T-cell (primary cell): ENCODE measurements at places on chromosomes 2 and 18. TPM values are rescaled to one million over a fixed set of nuclear protein-coding genes. Genes with fewer than 3 reads are reported as not detected.

GRCh38 chr2:67186871-67187270 is 210.3 kb upstream of the ETAA1 start:
- no peaks in the 10 kb centered on the region for H3K27me3 ChIP-seq
- H3K27ac ChIP-seq: no peak overlapping the region
- DNase-seq: no peak

DNA sequence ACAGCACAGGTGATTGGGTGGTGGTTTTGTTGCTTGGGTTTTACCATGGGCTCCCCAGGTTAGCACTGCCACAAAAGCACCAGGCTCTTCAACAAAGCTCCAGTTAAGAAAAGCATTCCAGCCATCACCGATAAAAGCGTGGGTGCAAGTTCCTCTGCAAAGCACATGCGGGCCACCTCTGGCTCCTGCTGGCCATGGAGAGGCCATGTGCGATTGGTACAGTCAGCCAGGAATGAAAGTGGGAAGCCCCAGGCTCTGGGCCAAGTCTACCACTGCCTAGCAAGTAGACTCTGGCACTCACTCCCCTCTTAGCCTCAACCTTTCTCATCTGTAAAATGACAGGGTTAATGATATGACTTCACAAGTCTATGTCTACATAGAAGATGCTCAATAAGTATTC is 36.0 kb downstream of the BCL11A start:
- H3K4me1 ChIP-seq: peaks cover 11% of the 10 kb centered on the region
- peaks cover 4% of the 10 kb centered on the region for H3K36me3 ChIP-seq
- H3K27ac ChIP-seq: no peak overlapping the region
- H3K27me3 ChIP-seq: no peaks in the 10 kb centered on the region
- no peak overlapping the region for H3K4me3 ChIP-seq

GRCh38 chr2:124402274-124402673 is 377.2 kb downstream of the CNTNAP5 start:
- no peaks in the 10 kb centered on the region for H3K36me3 ChIP-seq
- DNase-seq: no peak
- H3K4me3 ChIP-seq: no peak overlapping the region
- H3K27me3 ChIP-seq: no peaks in the 10 kb centered on the region

DNA sequence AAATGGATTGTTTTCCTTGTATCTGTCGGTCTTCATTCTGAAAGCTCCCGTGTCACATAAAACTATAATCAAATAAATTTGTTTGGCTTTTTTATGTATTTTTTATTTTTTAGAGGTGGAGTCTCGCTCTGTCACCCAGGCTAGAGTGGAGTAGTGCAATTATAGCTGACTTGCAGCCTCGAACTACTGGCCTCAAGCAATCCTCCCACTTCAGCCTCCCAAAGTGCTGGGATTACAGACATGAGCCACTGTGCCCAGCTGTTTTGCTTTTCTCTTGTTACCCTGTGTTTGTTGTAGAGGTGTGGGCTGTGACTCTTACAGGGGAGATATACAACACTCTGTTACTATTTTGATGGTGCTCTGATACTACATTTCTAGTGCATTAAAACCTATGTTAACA is 2.2 kb downstream of the GALM start:
- DNase-seq: no peak
- H3K4me1 ChIP-seq: peaks cover 60% of the 10 kb centered on the region
- peak overlapping the region; percentile 79 for H3K27ac ChIP-seq
- H3K36me3 ChIP-seq: peaks cover 5% of the 10 kb centered on the region
- H3K27me3 ChIP-seq: no peaks in the 10 kb centered on the region

The IL36B gene
- not detected for total RNA-seq

The STRN gene
- 29.5 TPM for total RNA-seq
